ENCODE measurements at places on chromosomes 1 and 21.

DNA sequence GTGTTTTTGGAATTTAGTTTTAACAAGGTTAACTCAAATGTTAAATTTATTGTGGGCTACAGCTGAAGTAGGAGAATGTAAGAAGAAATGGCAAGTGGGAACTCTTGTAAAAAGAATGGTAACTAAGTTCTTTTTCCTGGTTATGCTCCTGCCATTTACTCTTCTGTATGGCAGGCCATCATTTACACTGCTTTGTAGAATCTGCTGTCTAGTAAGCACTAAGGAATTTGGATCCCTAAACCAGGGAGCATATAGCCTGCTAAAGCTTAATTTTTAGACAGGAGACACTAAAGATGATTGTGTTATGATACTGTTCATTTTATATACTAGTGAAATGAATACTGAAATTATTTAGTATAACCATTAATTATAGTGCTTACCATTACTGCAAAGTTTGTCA is 85.3 kb downstream of the CAMTA1 start:
- no peak for DNase-seq

DNA sequence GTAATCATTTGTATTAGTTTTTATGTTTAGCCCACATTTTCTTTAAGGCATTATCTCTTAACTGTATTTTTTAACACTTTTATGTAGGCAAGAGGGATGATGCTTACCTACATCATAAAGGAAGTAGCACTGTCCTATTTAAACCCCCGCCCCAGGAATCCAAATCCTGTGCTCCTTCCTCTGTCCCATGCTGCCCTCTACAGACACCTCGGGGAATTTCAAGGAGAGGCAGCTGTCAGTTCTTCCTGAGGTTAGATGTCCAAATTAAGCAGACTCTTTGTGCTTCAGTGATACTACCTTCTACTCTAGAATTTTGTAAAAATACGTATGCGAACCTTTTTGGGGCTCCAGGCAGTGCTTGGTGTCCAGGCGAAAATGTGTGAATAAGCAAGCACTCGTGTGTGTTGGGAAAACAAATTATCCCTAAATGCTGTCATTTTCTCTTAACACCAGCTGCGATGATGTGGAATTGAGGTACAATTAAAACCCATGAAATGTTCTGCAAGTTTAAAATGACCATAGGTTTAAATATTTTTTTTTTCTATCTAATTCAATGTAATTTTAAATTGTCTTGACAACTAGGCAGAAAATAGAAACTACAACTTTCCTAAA is 19.2 kb downstream of the CRCT1 start:
- no peak for DNase-seq

DNA sequence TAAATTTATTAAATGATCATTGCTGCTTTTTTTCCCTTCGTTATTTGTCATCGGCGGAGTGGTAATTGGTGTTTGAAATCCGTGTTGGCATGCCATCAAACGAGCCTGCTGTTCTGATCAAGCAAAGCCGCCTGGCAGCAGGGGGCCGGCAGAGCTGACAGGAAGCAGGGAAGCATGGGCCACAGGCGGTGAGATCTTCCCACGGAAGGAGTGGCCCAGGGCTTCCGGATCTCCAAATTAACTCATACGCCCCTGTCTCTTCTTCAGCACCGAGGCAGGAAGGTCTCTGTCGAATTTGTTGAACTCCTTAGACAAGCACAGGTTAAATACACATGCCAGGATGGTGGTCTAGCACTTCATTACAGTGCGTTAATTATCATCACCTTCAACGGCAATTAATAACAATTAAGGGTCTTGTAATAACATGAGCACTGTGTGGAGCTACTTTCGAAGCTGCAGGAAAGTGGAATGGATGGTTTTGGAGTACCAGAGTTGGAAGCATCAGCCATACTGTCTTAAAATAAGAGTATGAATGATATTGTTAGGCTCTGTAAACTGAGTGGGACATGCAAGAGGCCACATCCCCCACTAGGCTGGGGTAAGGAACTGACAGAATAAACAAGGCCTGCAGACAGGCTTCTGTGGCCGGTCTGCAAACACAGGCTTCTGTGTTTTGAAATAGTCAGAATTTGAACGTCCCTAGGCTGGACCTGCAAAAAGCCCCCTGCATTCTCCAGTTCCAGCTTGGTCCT is 199.4 kb upstream of the DAB1 start:
- no peak for DNase-seq

DNA sequence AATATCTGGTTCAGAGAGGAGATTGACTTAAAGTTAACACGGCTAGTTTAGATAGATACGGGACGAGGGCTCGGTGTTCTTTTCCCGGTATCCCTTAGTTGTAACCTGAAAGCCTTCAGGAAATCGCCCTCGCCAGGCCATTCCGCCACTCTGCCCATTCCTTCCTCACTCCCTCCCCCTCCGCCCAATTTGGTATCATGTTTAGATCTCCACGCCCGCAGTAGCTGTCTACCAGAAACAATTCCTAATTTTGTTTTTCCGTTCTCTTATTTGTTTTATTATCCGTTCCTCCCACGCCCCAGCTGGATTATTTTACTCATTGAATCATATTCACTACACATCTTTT is 685 bp upstream of the VAMP4 start:
- DNase-seq: no peak

GRCh38 chr1:110540891-110541685 is 22.1 kb upstream of the KCNA10 start:
- DNase-seq: no peak

- no peak for DNase-seq
These were observed 95.0 kb downstream of the CD58 start for GRCh38 chr1:116475850-116476218.

GRCh38 chr21:32457360-32457840 is 44.9 kb downstream of the EVA1C start:
- no peak for DNase-seq

GRCh38 chr1:179757933-179758332 is 14.8 kb downstream of the FAM163A start:
- no peak for DNase-seq

DNA sequence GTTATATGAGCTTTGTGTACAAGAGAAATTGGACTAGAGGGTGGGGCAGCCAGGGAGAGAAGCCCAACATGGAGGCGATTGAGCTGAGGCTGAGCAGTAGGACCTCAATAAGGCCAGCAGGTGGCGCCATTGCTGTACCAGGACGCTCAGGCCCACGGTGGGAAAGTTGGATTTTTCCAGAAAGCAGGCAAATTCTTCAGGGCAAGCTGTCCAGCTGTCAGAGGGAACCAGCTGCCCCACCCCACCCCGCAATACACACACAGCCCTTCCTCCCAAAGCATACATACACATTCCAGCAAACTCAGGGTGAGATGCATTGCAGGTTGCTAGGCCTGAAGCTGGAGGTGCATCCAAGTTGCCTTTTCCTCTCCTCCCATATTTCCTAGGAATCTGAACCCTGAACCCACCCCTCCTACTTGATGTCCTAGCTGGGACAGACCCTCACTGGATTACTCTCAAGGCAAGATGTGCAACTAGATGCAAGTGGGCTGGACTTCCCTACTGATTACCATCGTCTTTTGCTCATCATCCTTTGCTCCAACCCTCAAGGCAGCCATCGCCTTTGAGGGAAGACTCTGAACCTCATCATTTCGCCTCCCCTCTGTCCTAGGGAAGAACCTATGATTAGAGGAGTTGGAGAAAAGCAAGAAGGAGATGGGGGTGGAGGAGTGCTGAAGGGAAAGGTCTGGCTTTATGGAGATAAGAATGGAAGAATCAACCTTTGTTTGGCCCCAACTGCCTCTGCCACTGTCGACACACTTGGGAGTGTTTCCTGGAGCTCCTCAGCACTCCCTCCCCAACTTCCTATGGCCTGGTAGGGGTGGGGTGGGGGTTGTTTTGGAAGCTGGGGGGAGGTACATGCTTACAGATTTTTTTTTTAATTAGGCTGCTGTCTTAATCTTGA is 25.5 kb downstream of the CD34 start:
- peak; percentile 43 for DNase-seq

DNA sequence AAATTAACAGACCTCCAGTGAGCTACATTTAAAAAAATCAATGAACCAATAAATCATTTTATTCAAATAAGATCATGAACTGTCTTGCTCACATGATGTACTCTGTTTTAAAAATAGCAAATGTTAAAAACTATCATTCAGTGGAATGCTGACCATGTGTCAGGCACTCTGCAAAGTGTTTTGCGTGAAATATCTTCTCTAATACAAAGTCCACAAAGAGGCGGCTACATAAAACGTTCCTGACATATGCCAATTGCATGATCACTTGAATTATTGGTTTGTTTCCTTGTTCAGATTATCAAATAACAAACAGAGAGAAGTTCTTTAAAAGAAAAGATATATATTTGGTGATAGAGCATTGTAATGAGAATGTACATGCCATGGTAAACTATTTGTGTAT is 10.7 kb downstream of the FMO2 start:
- no peak for DNase-seq

Measured in stimulated activated CD4-positive, alpha-beta T cell treated with anti-CD3 and anti-CD28 coated beads, TNF-alpha, amount 100 ng/mL, for 1 hour (primary cell).